ENCODE measurements at places on chromosomes 1 and 21.

GRCh38 chr1:212364985-212365384 lies 49.7 kb downstream of the PACC1 start:
- no peak for DNase-seq

- DNase-seq = no peak
Measured at GRCh38 chr21:28317177-28317950, 675.3 kb downstream of the LTN1 start.

DNA sequence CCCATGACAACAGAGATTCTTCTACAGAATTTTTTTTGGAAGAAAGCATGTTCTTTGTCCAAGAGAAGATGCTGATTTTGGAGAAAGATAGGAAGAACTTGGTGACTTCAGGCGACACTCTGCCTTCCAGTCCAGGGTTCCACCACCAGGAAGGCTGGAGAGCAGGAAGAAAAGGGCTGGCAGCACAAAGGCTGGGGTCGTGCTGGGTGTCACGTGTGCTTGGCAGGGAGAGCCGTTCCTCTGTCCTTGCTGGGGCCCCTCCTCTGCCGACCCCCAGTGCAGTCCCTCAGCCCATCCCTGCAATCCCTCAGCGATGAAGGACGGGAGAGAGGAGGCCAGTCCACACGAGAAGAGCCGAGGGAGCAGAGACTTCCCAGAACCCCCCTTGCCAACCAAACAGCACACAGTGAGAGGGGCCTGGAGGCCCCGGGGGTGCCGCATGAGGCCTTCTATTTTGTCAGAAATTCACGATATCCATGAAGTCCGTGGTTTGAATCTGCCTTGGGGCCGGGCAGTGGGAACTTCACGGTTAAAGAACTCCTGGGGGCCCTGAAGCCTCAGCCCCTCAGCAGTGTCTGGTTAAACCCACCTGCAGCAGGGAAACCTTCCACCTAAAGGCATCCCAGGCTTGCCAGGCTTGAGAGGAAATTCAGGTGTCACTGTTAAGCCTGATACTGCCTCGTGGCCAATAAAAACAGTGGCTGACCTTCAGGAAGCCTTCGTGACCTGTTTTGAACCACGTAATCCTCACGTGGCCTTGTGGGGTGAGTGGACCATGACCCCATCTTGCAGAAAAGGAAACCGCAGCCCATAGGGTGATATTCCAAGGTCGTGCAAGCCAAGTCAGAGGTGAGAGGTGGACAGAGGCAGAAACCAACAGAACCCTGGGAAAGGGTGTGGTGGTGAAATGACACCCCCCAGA lies 3.4 kb downstream of the KRTAP10-12 start:
- DNase-seq = no peak

DNA sequence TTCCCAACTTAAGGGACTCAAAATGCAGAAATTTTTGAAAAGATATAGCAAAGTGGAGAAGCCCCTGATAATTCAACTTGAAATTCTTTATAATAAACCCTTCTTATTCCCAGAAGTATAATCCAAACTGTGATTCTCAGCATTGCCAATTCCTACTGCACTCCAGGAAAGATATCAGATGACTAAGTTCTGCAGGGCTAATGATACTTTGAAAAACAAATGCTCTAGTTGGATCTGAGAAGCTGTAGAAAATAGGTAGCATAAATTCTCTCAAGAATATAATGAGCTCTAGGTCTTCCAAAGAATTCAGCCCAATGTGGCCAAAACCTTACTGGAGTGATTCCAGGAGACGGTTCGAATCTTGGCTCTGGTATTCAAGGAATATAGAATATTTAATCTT lies 294.0 kb upstream of the PTBP2 start:
- no peak for DNase-seq

DNA sequence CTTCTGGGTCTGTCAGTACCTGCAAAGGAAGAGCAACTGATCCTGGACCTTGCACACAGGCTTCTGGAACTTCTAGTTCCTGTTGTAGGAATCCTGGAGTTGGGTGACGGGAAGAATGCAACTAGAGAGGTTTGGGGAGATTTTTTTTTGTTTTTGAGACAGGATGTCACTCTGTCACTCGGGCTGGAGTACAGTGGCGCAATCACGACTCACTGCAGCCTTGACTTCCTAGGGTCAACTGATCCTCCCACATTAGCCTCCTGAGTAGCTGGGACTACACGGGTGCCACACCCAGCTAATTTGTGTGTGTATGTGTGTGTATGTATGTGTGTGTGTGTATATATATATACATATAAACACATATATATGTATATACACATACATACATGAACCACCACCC lies 18.8 kb downstream of the ENTREP3 start:
- DNase-seq = no peak

GRCh38 chr21:42439284-42440186 lies 35.8 kb downstream of the UBASH3A start:
- no peak for DNase-seq

- no peak for DNase-seq
Measured at GRCh38 chr1:222641269-222641948, 23.5 kb downstream of the MIA3 start.

- no peak for DNase-seq
Measured at GRCh38 chr1:197319631-197320030, 51.6 kb downstream of the CRB1 start.

DNA sequence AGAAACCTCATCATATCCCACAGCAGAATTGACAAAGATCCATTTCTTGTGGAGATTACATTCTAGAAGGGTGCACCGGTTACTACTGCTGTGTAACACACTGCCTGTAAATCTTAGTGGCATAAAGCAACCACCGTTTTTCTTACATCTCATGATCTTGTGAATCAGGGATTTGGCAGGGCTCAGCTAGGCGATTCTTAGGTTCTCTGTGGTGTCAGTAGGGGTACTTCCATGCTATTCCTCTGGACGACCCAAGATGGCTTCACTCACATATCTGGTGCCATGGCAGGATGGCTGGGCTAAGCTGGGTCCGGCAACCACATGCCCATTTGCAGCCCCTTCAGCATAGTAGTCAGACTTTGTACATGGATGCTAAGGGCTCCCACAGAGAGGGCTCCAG lies 179.8 kb upstream of the TMEM51 start:
- no peak for DNase-seq

DNA sequence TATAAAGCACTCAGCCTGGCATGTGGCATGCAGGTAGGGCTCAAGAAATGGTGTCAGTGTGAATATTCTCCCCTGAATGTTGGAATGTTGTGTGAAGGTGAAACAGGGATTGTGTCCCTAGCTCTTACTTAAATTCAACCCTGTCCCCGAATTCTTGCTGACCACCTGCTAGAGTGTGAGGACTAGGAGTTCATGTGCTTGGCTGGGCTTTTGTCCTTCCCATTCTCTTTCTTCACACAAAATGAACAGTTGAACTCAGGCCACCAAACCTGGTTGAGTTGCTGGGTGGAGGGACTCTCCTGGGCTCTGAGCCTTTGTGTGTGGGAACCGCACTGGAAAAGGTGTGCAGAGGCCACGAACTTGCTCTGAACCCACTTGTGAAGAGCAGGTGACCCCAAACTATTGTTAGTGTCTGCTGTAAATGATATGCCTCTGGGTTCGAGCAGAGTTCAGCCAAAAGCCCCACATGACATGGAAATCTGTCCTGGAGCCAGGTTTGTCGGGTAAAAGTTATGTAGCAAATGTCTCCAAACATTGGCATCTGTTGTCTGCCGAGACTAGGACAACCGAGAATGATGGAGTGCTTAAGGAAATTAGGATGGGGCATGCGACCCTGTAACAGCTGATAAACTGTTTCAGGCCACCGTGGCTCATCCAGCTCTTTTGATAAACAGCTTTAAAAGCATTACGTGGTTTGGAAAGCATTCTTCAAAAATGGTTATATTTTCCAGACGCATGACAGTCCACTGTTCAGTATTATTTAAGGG lies 144.2 kb downstream of the DHRS3 start:
- DNase-seq = no peak

GRCh38 chr1:153353226-153353947 lies 4.3 kb upstream of the S100A9 start:
- no peak for DNase-seq

GRCh38 chr21:21481239-21481638 lies 483.0 kb downstream of the NCAM2 start:
- no peak for DNase-seq

DNA sequence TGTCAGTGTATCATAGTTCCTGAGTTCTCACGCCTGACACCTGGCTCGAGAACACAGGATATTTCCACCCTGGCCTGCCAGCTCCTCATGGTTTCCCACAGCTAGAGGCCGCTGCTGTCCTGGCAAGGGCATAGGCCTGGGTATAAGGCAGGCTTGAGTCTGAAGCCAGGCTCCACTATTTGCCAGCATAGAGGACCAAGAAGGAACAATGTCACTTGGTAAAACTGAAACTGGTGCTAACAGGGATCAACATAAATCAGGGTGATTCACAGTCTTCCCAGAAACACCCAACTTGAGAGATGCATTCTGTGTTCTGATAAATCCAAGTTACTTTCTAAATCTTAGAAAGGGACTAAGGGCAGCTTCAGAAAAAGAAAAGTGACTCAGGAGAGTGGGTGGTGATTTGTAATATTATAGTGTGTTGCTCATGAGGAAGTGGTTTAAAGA lies 6.9 kb upstream of the S100A2 start:
- DNase-seq = no peak

DNA sequence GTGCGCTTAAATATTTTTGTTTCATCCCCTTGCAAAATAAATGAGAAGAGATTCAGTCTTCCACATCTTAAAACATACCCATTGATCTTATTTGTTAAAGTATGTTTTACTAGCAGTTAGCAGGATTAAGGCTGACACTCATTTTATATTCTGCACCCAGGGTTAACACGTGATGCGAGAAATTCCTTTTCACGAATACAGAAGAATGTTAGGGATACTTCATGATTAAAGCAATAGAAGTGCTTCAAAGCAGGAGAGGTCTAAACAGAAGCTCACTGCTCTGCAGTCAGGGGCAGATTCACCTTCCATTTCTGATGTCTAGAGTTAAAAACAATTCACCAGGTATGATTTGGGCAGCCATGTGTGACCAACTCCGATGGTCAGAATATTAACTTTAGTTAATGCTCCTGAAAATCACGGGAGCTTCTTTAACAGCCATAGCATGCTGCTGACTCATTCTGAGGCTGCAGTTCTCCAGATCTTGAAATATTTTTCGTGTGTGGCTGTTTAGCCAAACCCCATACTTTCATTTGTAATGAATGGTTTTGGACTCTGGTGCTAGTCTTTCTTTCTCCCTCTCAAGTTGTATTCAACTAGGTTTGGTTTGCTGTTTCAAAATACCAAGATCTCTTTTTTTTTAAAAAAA lies 19.7 kb downstream of the BCAR3 start:
- no peak for DNase-seq

GRCh38 chr1:23481026-23481597 lies 2.9 kb downstream of the ASAP3 start:
- no peak for DNase-seq

DNA sequence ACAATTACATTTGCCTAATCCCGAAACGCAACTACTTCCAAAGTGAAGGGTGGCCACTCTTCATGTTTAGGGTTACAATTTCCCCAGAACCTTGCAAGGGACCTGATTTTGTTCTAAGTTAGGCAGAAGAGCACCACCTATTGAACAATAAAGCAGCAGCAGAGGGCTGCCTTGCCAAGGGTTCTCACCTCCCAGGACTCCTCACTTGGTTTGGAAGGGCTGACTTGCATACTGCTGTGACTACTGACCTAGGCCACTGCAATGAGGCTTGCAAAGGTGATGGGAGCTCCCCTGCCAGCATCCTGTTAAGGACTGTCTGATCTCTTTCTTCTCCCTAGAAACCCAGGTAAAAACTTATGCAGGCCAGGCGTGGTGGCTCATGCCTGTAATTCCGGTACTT lies 14.2 kb downstream of the MTOR start:
- DNase-seq = no peak

DNA sequence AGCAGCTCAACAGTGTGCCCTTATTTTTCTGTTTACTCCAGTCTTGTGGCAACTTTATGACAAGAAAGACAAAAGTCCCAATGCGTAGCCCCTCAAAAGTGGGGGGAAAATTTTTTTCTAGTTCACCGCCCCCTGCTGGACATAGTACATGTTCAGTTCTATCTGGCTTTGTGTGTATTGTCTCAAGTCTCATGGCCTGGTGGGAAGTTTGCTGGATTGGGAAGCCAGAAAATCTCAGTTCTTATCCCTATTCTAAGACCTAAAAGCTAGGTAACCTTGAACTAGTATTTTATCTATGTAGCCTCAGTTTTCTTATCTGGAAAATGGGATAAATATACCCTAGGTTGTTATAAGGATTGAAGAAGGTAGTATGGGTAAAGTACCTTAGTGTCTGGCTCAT lies 55.8 kb upstream of the LDLRAP1 start:
- no peak for DNase-seq

- DNase-seq = no peak
Measured at GRCh38 chr1:56571448-56571847, 7.9 kb downstream of the PLPP3 start.

DNA sequence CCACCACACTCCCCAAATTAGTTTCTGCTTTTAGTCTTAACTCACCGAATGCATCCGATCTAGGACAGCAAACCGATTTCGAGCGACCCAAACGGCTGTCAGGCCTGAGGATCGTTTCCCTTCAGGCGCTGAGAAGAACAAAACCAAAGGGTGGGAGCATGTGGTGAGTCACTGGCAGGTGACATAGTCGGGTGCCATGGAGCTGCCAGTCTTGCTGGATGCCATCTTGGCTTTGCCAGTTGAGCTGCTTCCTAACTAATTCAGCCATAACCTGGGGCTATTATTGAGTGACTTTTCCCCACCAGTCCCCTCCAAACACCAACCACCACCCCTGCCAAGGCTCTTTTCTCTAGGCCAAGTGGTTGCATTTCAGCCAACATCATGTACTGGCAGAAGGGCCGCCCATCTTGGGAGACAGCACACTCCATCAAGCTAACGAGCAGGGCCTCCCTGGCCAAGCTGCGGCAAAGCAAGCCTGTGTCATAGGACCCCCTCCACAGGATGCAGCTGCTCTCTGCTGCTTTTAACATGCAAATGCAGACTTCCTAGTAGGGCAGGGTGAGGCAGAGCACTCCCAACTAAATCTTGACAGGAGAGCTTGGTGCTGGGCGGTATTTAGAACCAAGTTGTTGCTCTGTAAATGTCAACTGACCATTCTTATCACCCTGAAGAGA lies 22.3 kb upstream of the PEX19 start:
- no peak for DNase-seq

DNA sequence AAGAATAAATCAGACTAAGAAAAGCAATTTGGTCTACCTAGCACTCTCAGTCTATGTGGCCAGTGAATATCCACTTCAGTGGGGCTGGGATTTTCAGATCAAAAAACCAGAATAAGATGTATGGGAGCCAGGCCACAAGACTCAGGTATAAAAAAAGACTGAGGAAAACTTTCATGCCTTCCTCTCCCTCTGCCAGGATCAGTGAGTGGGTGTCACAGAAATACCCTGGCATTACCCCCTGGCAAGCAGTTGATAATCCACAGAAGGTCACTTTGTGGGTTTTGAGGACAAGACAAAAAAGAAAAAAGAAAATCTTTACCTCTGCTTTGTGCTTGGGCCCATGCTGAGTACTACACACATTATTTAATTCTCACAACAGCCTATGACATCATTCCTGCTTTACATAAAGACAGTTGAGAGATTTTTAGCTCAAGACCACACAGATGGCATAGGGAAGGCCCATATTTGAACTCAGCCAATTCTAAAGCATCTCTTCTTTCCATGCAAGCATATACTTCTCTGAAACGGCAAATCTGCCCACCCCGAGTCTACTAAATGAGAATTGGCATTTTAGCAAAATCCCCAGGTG lies 57.6 kb downstream of the DESI2 start:
- no peak for DNase-seq

- DNase-seq = no peak
Measured at GRCh38 chr1:32128479-32128878, 20.6 kb downstream of the KPNA6 start.
